NCI-H187 (cell line): ENCODE measurements at places on chromosomes 1 and 21.
A peak's percentile ranks its signal among the peaks of the same experiment; 100 is the strongest.

- no peak for DNase-seq
Measured at GRCh38 chr21:25281134-25281533, 326.1 kb downstream of the MRPL39 start.

GRCh38 chr1:213264531-213264930, 213.5 kb downstream of the RPS6KC1 start:
- DNase-seq, result no peak

DNA sequence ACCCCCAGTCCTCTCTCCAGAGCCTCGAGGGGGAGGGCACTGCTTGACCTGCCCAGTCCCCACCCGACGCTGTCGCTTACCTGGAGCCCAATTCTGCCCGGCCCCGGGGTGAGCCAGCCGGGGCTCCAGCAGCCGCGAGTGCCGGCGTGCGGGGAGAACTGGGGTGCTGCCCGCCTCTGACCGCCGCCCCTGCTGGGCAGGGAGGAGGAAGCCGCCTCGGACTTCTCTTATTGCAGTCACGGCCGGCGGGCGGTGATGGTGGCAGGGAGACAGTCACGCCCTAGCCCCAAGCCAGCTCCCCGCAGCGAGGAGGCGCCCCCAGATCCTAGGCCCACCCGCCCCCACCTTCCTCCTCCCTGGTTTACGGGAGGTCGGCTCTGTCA, at the start of gene FGR:
FGR (minus strand) TSS at position 201 of the 383 bp plus-strand sequence. CDS start 11,269 bp downstream, outside the sequence.
- no peak for DNase-seq

- no peak for DNase-seq
Measured at GRCh38 chr1:37883671-37884070, 24.3 kb upstream of the MTF1 start.

DNA sequence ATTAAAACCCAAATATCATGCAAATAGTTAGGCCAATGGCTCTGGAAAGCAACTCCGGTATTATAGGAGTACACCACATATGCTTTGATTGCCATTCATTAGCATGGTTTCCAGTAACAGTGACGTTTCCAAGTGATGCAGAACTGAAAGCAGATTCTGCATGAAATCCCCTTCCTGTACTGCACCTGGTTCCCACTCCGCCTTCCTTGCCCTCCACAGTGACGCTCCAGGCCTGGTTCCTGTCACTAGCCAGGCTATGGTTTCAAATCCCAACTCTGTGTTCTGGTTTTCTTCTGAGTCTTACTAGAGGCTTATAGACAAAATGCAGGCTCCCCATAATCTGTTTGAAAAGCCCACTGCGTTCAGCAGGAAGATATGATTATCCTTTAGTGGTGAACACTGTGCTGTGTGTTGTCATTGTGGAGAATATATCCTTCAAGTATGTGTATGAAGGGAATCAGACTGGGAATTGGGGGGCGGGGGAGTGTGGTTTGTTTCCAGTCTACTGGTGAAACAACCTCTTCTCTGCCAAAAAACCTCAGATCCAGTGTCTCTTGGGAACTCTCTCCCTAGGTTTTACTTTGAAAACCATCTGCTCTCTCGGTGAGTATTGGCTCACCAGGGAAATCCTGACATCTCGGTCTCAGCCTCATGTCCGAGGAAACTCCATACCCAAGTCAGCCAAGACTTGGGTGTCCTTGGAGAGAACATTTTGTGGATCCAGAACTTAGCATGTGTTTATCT, 78.7 kb downstream of the TYW3 start:
- DNase-seq, result no peak

DNA sequence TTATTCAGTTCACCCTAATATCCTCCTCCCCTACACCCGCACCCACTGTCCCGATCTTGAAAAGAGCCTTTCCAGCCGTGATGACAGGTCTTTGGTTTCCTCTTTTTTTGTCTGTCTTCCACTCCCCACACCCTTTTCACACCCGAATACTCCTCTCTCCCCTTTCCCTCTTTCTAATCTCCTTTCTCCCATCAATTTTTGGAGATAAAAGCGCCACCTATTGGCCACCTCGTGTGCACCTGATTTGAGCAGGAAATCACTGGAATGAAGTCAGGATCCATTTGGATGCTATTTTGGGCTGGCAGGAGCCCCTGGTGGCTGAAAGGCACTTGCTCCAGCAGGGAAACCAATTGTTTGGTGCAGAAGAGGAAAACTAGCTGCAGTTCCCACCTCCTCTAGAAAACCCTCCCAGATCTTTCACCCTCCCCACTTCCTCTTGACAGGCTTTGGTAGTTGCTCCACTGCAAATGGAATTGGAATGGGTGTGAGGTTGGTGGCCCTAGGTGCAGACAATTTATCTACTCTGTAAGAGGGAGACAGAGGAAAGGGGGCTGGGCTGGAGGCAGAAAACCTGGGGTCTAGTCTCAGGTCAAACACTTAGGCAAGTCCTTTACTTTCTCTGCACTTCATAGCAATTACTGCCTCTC, 8.4 kb downstream of the FOXE3 start:
- DNase-seq, result peak; percentile 7

DNA sequence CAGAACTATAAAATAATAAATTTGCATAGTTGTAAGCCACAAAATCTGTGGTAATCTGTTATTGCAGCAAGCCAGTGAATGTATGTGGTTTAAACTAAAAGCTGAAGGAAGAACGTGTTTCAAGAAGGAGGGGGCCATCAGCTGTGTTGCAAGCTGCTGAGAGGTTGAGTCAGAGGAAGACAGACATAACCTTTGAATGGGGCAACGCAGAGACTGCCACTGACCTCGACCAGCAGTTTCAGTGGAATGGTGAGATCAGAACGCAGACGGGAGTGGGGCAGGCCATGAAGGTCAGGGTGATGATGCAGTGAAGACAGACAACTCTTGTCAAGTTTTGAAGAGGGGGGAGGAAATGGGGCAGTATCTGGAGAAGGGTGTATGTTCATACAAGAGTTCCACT, 23.2 kb upstream of the QSOX1 start:
- no peak for DNase-seq

- peak; percentile 67 for DNase-seq
Measured at GRCh38 chr1:206461602-206462455, 8.4 kb upstream of the IKBKE start.

- no peak for DNase-seq
Measured at GRCh38 chr1:119384591-119384990, 16.0 kb downstream of the HAO2 start.

DNA sequence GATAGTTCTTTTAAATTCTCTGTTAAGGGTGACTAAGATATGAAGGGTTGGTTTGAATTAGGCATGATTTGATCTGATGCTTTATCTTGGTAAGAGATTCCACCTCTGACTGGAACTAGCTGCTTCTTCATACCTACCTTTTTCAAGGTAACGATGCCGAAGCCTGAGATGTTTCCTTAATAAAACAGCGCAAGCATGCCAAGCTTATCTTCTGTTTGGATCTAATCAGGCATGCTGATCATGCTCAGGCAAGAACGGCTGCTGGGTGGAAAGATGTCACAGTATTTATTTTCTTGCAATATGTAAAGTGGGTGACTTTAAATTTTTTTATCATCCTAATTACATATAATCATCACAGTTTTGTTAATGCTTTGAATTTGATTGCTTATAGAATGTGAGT, 148.7 kb downstream of the ADGRL2 start:
- no peak for DNase-seq

- no peak for DNase-seq
Measured at GRCh38 chr1:234474375-234474774, 4.6 kb downstream of the TARBP1 start.
